Endodermal cell (in vitro differentiated cells): ENCODE measurements at places on chromosomes 5 and 9. TPM values are rescaled to one million over a fixed set of nuclear protein-coding genes. Genes with fewer than 3 reads are reported as not detected.

ATP10B gene
- 0.15 and 0.29 TPM in 2 replicates for total RNA-seq

RNF224 gene
- total RNA-seq = 0.38 to 0.66 TPM (median 0.42 TPM) in 3 replicates

ANKHD1 gene
- 83.5 and 85.6 TPM in 2 replicates for total RNA-seq

PCDHB8 gene
- 0.71 to 1.1 TPM (median 0.86 TPM) in 3 replicates for total RNA-seq

EPB41L4B gene
- total RNA-seq = 4.6 to 6.6 TPM (median 5.8 TPM) in 3 replicates

IFNK gene
- not detected in 3 replicates for total RNA-seq

DNAJC21 gene
- 35.9 to 53.5 TPM (median 51.0 TPM) in 3 replicates for total RNA-seq

LCN9 gene
- total RNA-seq = 8.1 to 10.7 TPM (median 10.4 TPM) in 3 replicates

SHROOM1 gene
- total RNA-seq = 6.6 to 11.1 TPM (median 9.0 TPM) in 3 replicates

PCDHB1 gene
- total RNA-seq = 0.02 and 0.04 TPM in 2 replicates

MCC gene
- total RNA-seq = 139 to 195 TPM (median 187 TPM) in 3 replicates

PCDHB12 gene
- 1.2 to 1.9 TPM (median 1.6 TPM) in 3 replicates for total RNA-seq

ACOT12 gene
- 0.42 TPM in 1 of 2 replicates, not detected in the other for total RNA-seq

NR4A3 gene
- total RNA-seq = 0.74 to 7.0 TPM (median 0.75 TPM) in 3 replicates

IL5 gene
- not detected in 3 replicates for total RNA-seq

GOLGA1 gene
- total RNA-seq = 8.8 and 10.6 TPM in 2 replicates

EPB41L4A gene
- 7.9 and 9.9 TPM in 2 replicates for total RNA-seq

FOXD1 gene
- 0.29 to 17.1 TPM (median 0.61 TPM) in 3 replicates for total RNA-seq

PCA3 gene
- not detected in 3 replicates for total RNA-seq

SPINK1 gene
- not detected in 3 replicates for total RNA-seq

MYOT gene
- total RNA-seq = not detected in 3 replicates

SPATA31A3 gene
- total RNA-seq = not detected in 2 replicates

SH3RF2 gene
- total RNA-seq = 1.3 to 3.2 TPM (median 2.5 TPM) in 3 replicates

THBS4 gene
- 38.3 to 54.1 TPM (median 50.5 TPM) in 3 replicates for total RNA-seq

C9orf153 gene
- total RNA-seq = 0.37 and 0.38 TPM in 2 replicates

BTNL9 gene
- not detected in 2 replicates for total RNA-seq

SEPTIN8 gene
- total RNA-seq = 40.4 to 58.0 TPM (median 56.7 TPM) in 3 replicates

PCDH1 gene
- total RNA-seq = 45.4 to 73.6 TPM (median 47.6 TPM) in 3 replicates
